ENCODE measurements at places on chromosomes 6 and 20. TPM values are rescaled to one million over a fixed set of nuclear protein-coding genes. Genes with fewer than 3 reads are reported as not detected.

Gene SLC17A3
- 0.93 TPM for total RNA-seq

Gene CST2
- 0.53 TPM for total RNA-seq

Gene DEFB116
- not detected for total RNA-seq

Gene EYS
- 0.02 TPM for total RNA-seq

Gene ENPP3
- not detected for total RNA-seq

Gene CRIP3
- 0.66 TPM for total RNA-seq

Gene TMEM244
- total RNA-seq = not detected

Gene BCAS1
- total RNA-seq = 1.1 TPM

Gene ETV7
- total RNA-seq = 0.09 TPM

Gene RBL1
- 9.2 TPM for total RNA-seq

Gene NOL7
- total RNA-seq = 72.5 TPM

Gene HUS1B
- 0.20 TPM for total RNA-seq

Gene MAPK13
- total RNA-seq = 1.3 TPM

Gene PEDS1
- total RNA-seq = 53.4 TPM

Gene SLC17A2
- not detected for total RNA-seq

Gene FAM217A
- not detected for total RNA-seq

Gene BPIFA1
- total RNA-seq = not detected

Gene MTFR2
- 13.6 TPM for total RNA-seq

Gene NFATC2
- total RNA-seq = 7.5 TPM

Gene SCRT2
- total RNA-seq = not detected

Data from A549 treated with RU486 at 1 μM for 4 hours (cell line).